Thoracic aorta endothelial cell (primary cell): ENCODE measurements at places on chromosomes 4 and X. TPM values are rescaled to one million over a fixed set of nuclear protein-coding genes. Genes with fewer than 3 reads are reported as not detected.

CAMK2D gene
- 45.9 and 54.1 TPM in 2 replicates for total RNA-seq

REPS2 gene
- 4.4 and 6.5 TPM in 2 replicates for total RNA-seq

SERTM2 gene
- not detected in 2 replicates for total RNA-seq

CCNB3 gene
- total RNA-seq = 4.5 and 4.7 TPM in 2 replicates
